Fibroblast of gingiva (primary cell): ENCODE measurements at places on chromosomes 1 and 21.

- DNase-seq = no peak
Observed at GRCh38 chr1:217077426-217077825, 354.2 kb upstream of the ESRRG start.

DNA sequence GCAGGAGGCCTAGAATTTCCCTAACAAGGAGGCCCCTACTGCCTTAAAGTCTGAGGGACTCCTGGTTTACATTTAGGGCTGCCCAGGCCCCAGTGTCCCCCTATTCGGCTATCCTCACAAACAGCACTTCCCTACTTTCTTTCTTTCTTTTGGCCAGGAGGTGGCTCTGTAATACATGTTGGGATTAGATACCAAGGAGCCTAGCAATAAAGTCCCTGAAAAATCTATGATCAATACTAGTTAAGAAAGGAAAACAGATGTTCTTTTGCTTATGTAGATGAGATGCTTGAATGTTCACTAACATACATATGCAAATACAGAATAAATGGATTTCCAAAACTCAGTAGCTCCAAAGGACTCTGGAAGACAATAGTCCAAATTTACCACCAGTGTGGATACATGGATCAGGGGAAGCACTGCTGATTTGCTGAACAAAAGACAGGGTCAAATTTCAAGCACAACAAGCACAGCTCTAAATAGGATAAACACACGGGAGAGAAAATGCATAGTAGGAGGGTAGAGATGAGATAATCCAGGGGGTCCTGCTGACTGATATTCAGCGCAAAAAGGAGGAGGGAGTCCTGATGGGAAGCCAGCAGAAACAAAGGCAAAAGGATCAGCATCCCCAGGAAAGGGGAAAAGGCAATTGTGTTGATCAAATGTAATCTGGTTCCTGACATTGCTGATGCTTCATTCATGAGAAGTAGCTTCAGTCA is 240.0 kb downstream of the NUF2 start:
- peak; percentile 28 for DNase-seq

DNA sequence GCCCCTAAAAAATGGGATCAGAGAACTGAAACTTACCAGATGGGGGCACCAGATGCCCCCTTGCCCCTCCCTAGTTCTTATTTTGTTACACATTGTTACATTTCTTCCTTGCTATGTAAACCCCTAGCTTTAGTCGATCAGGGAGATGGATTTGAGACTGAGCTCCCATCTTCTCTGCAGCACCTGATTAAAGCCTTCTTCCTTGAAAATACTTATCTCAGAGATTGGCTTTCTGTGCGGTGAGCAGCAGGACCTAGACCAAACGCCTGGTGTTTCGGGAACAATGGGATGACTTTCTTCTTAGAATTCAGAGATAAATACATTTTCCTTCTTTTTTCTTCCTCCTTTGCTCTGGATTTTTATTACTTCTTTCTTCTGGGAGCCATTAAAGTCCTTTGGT is 16.7 kb upstream of the LSM10 start:
- no peak for DNase-seq

GRCh38 chr1:183245357-183245756 is 59.3 kb downstream of the LAMC2 start:
- no peak for DNase-seq

DNA sequence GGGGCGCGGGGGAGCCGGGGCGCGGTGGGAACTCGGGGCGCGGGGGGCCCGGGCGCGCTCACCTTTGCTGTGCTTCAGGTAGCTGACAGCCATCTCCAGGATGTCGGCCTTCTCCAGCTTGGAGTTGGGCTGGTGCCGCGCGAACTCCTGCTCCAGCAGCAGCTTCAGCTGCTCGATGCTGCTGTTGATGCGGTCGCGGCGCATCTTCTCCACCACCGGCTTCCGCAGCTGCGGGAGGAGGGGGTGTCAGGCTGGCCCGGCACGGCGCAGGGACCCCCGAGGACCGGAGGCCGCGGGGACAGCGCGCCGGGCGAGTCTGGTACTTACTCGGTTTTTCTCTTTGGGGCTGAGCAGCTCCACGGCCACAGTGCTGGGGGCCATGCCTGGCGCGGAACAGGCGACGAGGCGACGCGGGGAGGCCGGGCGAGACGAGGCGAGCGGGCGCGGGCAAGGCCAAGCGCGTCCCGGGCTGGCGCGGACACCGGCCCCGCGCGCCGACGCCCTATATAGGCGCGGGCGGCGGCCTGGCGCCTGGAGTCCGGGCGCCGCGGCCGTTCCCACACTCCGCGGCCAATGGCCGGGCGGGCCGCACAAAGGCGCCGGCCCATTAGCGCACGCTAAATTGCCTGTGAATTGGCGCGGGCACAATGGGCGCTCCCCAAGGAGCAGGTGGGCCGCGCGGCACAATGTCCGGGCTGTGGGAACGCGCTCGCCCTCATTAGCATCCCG is at the start of gene HES5:
Gene HES5 (minus strand): TSS at position 480 of the 729 bp plus-strand sequence. CDS start 99 bp downstream, at position 381.
- DNase-seq = no peak

- DNase-seq = no peak
Observed at GRCh38 chr1:22845398-22845935, 127.2 kb downstream of the LACTBL1 start.

- no peak for DNase-seq
Observed at GRCh38 chr1:9654051-9654833, 2.7 kb downstream of the PIK3CD start.

DNA sequence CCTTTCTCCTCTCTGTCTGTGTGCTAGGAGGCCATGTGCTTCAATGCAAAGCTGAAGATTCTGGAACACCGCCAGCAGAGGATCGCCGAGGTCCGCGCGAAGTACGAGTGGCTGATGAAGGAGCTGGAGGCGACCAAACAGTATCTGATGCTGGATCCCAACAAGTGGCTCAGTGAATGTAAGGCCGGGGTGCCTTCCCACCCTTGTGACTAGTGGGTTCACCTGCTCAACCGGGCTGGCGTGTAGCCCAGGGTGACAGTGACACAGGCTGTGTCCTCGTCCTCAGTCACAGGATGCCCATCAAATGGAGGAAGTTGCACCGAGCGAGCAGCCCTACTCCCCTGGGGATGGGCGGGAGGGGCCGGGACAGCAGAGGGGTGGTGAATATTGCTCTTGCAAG is 544.1 kb downstream of the KIF26B start:
- DNase-seq = no peak

DNA sequence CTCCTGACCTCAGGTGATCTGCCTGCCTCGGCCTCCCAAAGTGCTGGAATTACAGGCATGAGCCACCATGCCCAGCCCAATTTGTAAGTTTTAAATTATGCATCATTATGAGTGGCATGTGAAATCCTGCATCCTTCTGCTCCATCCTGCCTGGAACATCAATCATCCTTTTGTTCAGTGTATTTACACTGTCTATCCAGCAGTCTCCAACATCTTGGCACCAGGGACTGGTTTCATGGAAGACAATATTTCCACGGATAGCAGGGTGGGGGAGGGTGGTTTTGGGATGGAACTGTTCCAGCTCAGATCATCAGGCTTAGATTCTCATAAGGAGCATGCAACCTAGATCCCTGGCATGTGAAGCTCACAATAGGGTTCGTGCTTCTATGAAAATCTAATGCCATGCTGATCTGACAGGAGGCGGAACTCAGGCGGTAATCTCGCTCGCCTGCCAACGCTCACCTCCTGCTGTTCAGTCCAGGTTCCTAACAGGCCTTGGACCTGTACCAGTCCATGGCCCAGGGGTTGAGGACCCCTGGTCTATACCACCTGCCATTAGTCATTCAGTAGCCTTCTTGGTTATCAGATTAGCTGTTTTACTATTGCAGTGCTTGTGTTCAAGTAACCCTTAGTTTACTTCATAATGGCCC is 22.2 kb upstream of the TCEA3 start:
- DNase-seq = no peak

DNA sequence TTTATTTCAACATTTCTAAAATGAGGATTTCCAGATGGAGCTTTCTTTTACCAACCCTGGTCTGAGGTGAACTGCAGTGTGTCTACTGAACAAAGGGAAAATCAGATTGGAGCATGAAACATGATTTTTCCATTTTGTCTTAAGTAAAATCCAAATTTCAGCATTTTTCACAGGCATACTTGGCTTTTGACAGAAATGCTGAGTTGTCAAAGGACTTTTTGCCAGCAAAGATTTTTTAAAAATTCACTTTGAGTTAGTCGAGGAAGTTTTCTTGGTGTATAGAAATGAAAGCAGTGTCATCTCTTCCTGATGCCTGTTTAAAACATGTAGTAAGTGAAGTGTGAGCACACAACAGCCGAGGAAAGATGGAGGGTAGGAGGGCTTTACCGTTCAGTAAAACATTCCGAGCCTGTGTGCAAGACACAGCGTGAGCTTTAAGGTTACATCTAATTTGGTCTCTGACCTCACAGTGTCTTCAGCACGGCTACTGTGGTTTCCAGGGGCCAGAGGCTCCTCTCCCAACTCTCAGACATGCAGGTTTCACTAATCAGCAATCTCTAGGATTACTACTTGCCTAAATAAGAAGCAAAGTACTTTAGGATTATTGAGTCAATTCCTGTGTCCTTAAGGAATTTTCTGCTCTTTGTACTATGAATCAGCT is 45.9 kb downstream of the SAMD13 start:
- no peak for DNase-seq

GRCh38 chr1:215321802-215322201 is 239.3 kb downstream of the KCNK2 start:
- DNase-seq = no peak

DNA sequence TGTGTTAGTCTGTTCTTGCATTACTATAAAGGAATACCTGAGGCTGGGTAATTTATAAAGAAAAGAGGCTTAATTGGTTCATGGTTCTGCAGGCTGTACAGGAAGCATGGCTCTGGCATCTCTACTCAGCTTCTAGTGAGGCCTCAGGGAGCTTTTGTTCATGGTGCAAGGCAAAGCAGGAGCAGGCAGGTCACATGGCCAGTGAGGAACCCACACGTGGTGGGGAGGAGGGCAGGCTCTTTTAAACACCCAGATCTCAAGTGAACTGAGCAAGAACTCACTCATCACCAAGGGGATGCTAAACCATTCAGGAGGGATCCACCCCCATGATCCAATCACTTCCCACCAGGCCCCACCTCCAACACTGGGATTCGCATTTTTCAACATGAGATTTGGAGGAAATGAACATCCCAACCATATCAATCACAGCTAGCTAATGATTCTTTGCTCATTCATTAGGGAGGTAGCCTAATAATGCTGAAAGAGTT is 51.4 kb upstream of the RAP1A start:
- no peak for DNase-seq

GRCh38 chr1:53086491-53087070 is 24.6 kb downstream of the PODN start:
- DNase-seq = no peak

DNA sequence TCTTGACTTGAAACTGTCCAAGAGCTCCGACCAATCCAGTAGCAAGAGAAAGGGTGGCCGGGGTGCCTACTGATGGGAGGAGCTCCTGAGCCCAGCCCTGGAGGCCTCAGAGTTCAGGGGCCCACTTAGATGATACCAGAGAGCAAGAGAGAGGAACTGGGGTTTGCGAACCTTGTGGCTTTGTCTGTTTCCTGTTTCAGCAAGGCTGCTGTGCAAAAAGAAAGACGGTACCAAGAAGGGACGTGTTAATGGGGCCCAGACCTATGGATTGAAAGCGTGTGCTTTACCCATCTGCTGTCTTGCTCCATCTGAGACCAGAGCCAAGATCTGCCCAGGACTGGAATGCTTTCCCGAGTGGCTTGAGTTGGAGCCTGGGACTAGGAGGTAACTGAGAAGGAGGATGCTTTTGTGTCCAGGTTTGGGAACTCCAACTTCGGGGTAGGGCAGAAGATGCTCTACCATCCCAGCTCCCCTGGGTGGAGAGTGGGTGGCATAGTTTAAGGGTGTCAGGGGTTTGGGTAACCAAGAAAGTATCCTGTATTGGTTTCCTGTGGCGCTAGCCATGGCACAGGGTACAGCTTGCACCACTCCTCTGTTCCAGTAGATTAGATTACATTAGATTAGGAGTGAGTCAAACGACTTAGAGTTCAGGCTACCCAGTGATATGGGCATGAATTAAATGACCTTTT is at the start of gene TRAF3IP3:
Gene TRAF3IP3 (plus strand): TSS at position 128 of the 689 bp plus-strand sequence. CDS start 3,987 bp downstream, outside the sequence.
- DNase-seq = no peak

DNA sequence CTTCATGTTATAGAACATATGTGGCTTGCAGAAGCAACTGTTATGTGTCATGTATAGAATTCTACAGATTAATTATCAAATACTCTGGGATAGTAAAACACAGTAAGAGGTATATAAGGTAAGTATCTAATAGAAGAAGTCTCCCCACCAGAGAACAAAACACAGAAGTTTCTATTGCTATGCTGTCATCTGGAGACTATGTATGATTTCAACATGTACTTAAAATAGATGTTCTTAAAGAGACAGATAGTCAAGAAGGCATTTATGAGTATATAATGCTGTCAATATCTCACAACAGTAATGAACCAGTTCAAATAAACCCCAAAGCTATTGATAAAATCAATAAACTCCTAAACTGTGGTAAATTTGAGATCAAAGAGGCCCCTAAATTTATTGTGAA is 8.1 kb upstream of the ADCY10 start:
- DNase-seq = peak; percentile 40

- DNase-seq = no peak
Observed at GRCh38 chr1:18010945-18011344, 96.7 kb upstream of the IGSF21 start.

DNA sequence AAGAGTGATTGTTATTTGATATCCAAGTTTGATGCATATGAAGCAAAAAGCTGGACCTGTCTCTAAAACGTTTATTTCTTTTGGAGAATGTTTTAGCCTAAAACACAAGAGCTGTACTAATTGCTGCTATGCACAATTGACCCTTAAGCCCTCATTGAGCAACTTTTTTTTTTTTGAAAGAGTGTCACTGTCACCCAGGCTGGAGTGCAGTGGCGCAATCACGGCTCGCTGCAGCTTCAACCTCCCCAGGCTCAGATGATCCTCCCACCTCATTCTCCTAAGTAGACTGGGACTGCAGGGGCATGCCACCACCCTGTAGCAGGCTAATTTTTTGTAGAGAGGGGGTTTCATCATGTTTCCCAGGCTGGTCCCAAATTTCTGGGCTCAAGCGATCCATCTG is 129.1 kb downstream of the PIK3R3 start:
- peak; percentile 8 for DNase-seq

GRCh38 chr1:1437904-1438376 is 2.5 kb downstream of the VWA1 start:
- no peak for DNase-seq

GRCh38 chr1:210505601-210506496 is 177.1 kb downstream of the HHAT start:
- no peak for DNase-seq

DNA sequence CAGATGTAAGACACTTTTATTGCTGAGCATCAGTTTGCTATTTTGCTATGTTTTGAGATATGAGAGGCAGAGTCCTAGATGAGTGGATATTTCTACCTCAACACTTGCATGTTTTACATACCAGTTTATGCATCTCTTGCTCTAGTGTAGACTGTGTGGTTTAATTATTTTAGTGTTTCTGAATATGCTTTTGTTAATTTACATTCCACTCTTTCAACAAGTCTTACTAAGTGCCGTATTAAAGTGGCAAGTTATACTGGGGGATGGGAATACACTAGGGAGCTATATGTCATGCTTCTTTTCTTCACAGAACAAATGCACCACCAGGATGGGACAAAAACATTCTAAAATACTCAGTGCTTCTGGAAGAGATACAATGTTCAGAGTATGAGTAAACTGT is 507.7 kb upstream of the PRMT6 start:
- no peak for DNase-seq

- DNase-seq = no peak
Observed at GRCh38 chr1:46399307-46399706, 5.2 kb downstream of the FAAH start.

GRCh38 chr1:247738315-247738714 is at the start of gene OR14K1:
Gene OR14K1 (plus strand): TSS chr1:247738615. CDS start chr1:247738615, 0 bp downstream.
- DNase-seq = no peak

GRCh38 chr1:42454403-42454802 is 1.4 kb downstream of the ZMYND12 start:
- no peak for DNase-seq
